Activated naive CD8-positive, alpha-beta T cell treated with anti-CD3 and anti-CD28 coated beads, Interleukin-2, amount 50 U/mL, for 16 hours (primary cell): ENCODE measurements at places on chromosomes 7 and 10.

DNA sequence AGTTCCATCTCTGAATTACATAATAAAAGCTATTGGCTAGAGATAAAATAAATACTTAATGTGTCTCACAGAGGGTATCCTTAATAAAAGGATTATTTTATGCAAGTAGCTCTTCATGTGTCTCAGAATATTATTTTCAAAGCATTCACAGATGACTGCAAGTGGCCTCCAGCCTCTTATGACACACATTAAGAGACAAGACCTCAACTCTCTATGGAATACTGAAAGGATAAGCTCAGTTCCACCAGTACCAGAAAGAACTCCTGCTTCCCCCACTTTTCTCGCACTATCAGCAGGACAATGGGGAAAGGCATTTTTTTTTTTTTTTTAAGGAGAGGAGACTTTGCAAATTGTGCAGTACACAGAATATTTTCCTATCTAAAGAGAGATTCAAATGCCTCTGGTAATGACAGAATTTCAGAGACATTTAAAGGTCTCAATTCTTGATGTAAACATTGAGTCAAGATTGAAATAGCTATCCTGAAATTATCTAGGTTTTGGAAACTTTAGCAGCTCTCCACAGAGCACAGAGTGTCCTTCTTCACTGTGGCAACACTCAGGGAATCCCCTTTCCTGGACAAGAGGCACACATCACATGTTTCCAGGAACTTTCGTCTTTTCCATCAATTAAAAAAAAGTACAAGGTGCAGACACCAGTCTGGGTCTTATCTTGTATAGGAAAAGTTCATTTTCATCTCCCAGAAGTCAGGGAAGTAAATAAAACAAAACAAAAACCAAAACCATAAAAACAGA, 122.0 kb upstream of the ANK3 start:
- DNase-seq: no peak

GRCh38 chr10:105075031-105075430, 433.9 kb downstream of the SORCS3 start:
- no peak for DNase-seq

DNA sequence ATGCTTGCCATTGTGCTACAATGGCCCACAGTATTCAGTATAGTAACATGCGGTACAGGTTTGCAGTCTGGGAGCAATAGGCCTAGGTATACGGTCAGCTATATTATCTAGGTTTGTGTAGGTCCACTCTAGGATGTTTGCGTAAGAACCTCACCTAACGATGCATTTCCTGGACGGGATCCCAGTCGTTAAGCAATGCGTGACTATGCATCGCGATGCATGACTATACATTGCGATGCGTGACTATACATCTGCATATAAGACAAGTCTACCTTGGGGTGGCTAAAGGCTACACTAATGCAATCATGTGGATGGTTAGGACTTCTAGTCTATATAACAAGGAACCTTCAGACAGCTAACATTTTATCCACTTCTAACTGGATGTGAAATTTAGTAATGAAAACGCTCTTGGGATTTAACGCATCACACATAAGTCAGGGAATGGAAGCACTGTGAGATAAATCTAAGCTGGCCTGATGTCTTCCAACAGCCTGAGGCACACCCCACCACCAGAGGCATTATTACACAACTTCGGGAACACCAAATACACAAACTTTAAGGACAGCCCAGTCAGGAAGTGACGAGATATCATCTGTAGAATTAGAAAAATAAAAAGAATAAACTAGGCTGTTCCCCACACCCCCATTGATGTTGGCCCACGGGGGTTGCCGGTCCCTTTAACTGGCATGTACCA, 9.2 kb downstream of the GNA12 start:
- no peak for DNase-seq

GRCh38 chr7:151517601-151518104, 2.0 kb downstream of the RHEB start:
- no peak for DNase-seq

- no peak for DNase-seq
Observed at GRCh38 chr10:109427411-109427810, 495.9 kb downstream of the XPNPEP1 start.

- no peak for DNase-seq
Observed at GRCh38 chr7:4067476-4067760, 614.7 kb upstream of the FOXK1 start.

GRCh38 chr7:117132321-117133120, 179.2 kb downstream of the ST7 start:
- no peak for DNase-seq

GRCh38 chr7:69182596-69183467, 415.4 kb upstream of the AUTS2 start:
- no peak for DNase-seq

DNA sequence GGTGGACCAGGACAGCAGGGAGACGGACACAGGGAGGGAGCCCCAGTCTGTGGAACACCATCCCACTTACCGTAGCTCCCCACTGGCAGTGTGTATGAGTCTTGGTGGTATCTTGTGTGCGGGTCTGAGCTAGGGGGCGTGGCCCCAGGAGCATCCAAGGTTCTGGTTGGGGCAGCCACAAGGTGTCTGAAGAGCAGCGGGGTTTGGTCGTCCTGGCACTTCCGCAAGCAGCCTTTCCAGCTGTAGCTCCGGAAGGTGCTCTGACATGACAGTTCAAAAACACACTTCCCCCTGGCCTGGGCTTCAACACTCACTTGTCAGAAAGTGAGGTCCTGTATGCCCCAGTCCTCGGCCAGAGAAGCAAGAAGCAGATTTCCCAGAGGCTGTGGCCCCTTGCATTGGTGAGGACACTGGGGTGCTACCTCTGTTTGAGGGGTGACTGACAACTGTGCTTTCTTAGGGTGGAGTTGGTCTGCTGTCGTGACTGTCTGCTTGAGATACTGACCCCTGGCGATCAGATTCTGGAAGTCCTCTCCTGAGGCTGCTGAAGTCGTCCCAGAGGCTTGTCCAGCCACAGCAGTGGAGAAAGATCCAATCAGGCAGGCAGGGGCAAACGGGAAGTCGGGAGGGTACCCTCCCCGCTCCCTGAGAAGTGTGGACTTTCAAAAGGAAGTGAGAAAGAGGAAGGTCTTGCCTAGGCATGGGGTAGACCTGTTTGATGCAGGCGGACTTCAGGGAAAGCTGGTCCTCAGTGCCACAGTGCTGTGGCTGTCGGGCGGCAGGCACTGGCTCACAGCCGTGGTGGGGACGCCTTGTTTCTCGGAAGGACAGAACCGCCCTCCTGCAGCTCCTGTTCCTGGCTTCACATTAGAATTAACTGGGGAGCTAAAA, 51.4 kb upstream of the PFKFB3 start:
- no peak for DNase-seq

GRCh38 chr7:19772306-19772705, 1.1 kb downstream of the TMEM196 start:
- DNase-seq: no peak

- no peak for DNase-seq
Observed at GRCh38 chr10:84822931-84823630, 494.7 kb downstream of the CCSER2 start.
